ENCODE measurements at places on chromosomes 3 and 15.

DNA sequence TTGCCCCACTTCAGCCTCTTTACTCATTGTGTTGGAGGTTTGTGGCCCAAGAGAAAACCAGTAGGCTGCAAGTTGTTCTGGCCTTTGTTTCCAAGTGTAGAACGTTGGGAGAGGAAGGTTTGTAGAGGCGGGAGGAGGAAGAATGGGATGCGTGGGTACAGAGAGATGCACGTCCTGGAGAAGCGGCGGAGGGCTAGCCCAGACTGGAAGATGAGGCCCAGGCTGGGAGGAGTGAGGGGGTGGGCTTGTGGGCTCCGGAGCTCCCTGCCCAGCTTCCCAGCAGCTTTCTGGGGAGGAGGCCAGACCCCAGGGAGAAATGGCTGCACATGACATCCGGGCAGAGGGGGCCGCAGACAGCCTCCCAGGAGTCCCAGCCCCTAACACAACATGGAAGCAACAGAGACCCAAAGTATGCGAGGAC lies 5.3 kb downstream of the PLA2G4F start:
- DNase-seq: no peak

DNA sequence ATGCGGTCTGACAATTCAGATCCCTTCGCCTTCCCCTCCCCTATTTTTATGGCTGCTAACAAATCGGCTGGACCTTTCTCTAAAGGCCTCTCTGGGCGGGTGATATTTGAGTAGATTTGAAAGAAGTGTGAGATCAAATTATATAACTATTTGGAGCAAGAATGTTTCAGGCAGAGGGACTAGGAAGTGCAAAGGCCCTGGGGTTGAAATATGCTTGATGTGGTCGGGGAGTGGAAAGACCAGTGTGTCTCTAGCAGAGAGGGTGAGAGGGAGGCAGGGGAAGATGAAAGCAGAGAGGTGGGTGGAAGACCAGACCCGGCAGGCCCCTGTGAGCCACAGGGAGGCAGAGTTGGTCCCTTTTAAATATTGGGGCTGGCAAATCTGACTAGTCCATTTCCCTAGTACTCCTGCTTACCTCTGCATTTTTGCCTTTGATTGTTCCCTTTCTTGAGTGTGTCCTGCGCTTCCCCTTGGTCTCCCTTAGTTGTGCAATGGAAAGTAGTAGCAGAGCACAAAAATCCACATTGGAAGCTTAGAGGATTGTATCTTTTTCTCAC lies 32.3 kb downstream of the SLCO3A1 start:
- DNase-seq: no peak

DNA sequence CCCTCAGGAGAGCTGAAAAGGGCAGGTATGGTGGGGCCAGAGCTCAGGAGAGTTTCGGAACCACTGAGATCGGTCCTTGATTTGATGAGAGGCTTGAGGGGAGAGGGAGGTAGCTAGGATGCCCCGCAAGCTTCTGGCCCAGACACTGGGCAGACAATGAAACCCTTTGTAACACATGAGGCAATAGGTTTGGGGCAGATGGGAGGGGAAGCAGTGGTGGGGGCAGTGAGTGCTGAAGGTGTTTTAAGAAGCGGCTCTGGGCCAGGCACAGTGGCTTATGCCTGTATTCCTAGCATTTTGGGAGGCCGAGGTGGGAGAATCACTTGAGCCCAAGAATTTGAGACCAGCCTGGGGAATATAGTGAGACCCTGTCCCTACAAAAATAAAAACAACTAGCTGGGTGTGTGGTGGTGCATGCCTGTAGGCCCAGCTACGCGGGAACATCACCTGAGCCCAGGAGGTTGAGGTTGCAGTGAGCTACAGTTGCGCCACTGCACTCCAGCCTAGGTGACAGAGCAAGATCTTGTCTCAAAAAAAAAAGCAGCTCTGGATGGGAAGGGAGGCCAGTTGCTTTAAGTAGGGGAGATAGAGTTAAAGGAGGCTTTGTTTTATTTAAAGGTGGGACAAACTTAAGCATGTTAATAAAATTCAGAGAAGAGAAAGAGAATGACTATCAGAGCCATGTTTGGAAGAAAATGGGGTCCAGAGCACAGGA lies 9.6 kb upstream of the SNX22 start:
- no peak for DNase-seq

GRCh38 chr3:4493941-4494894 lies 1.1 kb downstream of the ITPR1 start:
- DNase-seq: no peak

DNA sequence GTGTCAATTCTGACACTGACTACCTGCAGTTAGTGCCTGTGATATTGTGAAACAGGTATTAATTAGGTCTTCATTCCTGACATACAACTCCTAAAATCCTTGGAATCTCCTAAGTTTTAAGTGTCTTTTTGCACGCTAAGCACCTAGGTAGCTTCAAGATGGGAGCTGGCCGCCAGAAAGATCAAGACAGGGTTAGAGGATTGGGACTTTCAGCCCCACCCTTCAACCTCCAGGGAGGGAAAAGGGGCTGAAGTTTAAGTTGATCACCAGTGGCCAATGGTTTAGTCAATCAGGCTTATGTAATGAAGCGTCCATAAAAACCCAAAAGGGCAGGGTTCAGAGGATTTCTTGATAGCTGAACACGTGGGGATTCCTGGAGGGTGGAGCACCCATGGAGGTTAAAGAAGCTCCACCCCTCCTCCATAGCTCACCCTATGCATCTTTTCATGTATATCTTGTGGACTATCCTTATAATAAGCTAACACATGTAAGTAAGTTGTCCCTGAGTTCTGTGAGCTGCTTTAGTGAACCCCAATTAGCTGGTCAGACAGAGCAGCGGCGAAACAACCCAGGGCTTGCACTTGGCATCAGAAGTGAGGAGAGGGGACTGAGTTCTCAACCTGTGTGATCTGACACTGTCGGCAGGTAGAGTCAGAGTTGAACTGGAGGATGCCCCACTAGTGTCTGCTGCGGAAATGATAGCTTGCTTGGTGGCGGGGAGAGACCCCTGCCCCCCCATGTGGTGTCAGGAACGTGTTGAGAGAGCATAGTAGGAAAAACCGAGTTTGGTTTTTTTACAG lies 12.8 kb upstream of the SRP14 start:
- no peak for DNase-seq

DNA sequence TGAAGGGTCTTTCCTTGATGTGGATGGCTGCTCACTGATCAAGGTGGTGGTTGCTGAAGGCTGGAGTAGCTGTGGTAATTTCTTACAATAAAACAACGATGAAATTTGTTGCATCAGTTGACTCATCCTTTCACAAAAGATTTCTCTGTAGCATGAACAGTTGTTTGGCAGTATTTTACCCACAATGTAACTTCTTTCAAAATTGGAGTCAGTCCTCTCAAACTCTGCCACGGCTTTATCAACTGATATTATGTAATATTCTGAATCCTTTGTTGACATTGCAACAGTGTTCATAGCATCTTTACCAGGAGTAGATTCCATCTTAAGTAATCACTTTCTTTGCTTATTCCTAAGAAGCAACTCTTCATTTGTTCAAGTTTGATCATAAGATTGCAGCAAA lies 252.6 kb downstream of the UBE2E2 start:
- no peak for DNase-seq

DNA sequence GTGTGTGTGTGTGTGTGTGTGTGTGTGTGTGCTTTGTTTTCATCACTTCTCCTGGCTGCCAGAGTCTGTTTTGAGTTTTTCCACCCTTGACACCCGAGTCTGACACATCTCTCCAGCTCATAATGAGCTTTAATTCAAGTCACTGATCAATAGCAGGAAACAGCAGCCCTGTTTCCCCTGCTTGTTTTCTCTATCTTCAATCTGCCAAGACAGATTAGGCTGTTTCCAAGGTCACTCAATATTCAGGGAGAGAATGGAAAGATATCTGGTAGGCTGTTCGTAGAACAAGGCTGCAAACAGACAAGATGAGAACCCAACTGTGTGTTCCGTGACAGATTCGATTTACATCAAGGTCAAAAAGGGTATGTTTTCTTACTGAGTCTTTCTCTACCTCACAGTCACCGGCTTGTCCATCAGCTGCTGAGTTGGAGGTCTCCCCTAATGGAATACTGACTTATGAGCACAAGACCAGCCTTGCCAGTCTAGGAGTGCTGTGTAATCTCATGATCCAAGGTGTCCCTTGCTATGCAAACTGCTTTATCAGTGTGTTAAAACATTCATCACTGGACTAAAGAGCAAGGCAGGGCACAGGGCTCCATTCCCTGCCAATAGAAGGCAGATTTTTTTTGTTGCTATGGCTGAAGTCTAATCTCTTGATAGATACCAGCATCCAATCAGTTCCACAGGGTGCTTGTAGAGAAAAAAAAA lies 187.9 kb upstream of the LMCD1 start:
- DNase-seq: no peak

GRCh38 chr3:182818296-182818978 lies 25.1 kb downstream of the ATP11B start:
- no peak for DNase-seq

- no peak for DNase-seq
Observed at GRCh38 chr3:99953596-99953995, 135.9 kb downstream of the CMSS1 start.

DNA sequence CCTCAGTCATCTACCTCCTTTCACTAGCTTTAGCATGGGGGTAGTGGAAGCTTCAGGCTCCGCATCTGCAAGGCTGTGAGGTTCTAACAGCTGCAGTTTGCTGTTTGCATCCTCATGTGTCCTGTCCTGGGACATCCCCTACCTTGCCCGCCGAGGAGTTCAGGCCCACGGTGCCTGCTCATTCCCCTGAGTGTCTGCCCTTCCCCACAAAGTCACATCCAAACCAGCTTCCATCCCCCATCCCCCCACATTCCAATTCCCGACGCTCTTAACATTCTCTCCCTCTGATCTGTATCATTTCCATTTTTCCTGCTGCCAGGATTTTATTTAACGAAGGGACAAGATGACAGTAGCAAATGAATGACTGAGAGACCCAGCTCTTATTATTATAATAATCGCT lies 43.8 kb downstream of the HRH1 start:
- DNase-seq: no peak

DNA sequence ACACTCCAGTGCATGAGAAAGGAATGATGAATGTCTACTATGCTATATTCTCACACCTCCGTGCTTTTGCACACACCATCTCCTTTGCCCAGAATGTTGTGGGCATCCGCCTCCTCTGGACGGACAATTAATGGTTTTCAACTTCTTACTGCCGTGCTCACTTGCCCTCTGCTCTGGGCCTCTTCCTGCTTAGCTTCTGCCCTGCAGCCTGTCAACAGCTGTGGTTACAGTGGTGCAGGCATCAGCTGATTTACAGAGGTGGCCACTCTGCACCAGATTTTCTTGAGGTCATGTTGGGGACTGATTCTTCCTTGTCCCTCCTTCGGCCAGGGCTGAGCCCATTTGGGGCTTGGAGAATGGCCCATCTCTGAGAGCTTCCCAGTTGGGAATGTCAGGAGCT lies 56.5 kb upstream of the TMEM115 start:
- DNase-seq: no peak

- no peak for DNase-seq
Observed at GRCh38 chr3:15426579-15427118, 695 bp downstream of the METTL6 start.

DNA sequence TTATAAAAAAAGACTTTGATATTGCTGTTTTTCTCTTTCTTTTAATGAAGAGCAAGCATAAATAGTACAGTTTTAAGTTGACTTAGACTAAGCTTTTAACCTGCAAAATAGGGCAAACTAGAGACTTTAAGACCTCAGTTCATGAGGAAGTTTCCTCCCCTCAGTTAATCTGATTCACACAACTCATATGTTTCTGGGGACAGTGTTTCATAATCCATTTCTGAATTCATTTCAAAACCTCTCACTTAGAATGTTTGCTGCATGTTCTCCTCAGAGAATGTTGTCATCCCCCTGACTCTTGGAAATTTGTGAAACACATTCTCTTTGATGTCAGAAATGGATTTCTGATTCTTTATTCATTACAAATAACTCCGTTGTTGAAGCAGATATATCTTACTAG lies 79.3 kb upstream of the SKOR1 start:
- DNase-seq: no peak

Measured in hematopoietic multipotent progenitor cell treated with erythropoietin and hydrocortisone succinate and interleukin-3 and kit ligand, for 17 days (in vitro differentiated cells).